ENCODE measurements at places on chromosomes 5 and 9.

DNA sequence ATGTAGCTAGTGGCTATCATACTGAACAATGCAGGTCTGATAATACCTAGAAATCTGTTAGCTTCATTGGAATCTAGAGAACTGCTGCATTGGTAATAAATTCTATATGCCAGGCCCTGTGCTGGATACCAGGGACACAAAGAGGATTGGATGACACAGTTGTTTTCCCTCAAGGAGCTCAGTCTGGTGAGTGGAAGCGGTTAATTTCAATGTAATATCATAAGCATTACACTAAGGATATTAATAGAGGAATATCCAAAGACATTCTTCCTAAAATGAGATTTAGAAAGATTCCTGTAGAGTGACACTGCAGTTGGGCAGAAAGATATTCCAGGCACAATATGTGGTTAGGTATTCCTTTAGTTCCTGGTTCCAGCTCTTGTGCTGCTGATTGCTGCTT, 5.9 kb downstream of the CMYA5 start:
- DNase-seq, result no peak

DNA sequence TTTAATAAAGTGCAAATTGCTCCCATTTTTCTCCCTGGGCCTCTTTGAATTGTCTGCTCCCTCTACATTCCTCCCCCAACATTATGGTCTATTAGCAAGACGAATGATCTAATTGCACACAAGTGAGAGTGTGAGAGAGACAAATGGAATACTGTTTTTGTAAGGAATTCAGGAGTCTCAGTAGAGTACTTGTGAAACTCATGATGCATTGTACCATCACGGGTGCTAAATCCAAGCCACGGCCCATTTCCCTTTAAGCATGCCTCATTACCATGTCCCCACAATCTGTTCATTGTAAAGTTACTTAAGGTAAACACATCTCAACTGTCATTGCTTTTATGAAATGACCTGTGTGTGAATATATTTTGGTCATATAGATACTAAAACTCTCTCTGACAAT, 62.8 kb downstream of the CD180 start:
- DNase-seq, result no peak

DNA sequence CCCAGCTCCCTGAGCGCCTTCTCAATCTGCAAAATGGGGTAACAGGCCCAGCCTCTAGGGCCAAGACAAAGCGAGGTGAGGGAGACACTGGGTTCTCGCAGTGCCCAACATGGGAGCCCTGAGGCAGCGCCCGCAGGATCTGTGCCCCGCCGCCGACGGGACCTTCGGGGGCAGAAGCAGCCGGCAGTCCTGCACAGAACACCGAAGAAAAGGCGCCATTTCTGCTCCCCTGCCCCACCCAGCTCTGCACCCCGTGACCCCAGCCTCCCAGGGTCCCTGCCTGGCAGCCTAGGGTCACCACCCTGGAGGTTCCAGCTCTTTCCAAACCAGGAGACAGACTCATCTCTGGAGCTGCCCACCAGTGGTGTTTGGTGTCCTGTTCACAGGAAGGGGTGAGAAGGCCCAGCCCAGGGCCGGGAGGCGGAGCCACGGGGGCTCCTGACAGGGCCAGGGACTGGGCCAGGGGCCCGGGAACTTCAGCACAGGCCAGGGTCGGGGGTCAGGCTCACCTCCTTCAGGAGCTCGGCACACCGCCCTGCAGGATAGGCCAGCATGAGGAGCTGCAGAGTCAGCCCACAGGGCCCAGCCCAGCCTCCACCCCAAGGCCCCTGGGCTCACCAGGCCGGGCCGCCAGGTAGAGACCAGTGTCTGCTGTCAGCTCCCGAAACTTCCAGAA, 3.3 kb downstream of the LCN8 start:
- DNase-seq, result no peak

DNA sequence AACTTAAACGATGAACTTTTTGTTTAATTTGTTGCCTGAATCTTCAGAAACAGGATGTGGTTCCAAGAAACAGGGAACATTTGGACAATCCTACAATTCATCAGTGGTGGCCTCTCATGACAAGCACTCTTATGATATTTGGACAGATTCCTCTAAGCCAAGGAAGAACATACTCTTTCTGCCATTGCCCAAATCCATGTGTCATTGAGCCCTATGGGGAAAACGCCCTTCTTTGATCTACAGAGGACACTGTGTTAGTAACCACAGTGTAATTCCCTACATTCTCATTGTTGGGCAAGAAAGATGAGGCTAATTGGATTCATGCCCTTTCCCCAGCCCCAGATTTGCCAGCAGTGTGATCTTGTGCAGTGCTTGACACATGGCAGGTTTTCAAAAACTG, 167.7 kb upstream of the PTCH1 start:
- no peak for DNase-seq

GRCh38 chr5:118486647-118487225, 501.6 kb downstream of the DTWD2 start:
- DNase-seq, result no peak

GRCh38 chr9:94971378-94972131, 245.1 kb downstream of the AOPEP start:
- no peak for DNase-seq

- DNase-seq, result no peak
Measured at GRCh38 chr9:1505489-1505888, 455.3 kb downstream of the DMRT2 start.

- no peak for DNase-seq
Measured at GRCh38 chr5:122182491-122182921, 53.2 kb downstream of the ZNF474 start.

GRCh38 chr5:128984480-128984879, 19.2 kb downstream of the SLC27A6 start:
- no peak for DNase-seq

DNA sequence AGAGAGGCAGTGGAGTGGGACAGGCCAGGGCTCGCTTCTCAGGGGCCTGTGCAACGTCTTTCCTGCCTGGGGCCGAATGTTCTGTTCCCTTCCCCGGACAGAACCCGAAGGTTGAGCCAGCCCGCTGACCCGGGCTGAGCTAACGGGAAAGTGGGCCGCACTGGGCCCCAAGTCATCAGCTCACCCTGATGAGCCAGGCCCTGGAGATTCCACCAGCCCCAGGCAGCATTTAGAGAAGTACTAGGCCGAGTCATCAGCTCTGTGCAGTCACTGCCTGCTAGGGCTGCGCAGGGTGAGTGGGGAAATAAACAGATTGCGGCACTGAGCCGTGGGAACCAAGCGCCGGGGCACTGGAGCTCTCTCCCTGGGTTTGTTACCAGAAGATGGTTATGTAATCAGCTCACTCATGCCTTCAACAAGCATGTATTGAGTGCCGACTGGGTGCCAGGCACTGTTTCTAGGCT, 29.1 kb upstream of the DUSP1 start:
- no peak for DNase-seq

DNA sequence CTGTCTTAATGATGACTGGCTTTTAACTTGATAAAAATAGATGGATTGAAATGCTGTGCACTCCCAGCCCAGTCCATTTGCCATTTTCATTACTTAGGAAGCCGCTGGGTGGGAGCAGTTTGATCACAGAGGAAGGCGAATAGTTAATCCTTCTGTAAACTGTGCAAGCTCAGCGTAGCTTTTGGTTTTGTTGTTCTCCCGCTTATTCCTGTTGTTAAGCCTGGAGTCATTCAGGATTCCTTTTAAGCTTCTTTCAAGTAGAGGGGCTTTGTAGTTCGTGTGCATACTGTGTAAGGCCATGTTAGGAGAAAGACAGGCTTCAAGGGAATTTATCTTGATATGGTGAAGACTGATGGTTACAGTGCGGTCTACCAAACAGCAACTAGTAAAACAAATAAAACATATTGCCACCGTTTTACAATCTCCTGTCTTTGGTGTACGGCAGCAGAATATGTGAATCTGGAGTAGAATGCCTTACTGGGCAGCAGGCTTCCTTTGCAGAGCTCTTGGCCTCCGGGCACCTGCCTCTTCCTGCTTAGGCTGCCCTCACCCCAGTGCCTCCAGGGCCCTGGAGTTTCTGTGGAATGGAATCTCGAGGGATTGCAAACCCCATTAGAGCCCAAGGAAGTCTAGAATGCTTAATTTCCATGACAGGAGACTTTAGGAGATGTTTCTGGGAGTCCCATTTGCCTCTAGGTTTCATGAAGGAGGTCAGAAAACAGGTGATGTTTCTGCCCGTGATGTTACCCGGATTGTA, 141.4 kb downstream of the TRIO start:
- DNase-seq, result no peak

DNA sequence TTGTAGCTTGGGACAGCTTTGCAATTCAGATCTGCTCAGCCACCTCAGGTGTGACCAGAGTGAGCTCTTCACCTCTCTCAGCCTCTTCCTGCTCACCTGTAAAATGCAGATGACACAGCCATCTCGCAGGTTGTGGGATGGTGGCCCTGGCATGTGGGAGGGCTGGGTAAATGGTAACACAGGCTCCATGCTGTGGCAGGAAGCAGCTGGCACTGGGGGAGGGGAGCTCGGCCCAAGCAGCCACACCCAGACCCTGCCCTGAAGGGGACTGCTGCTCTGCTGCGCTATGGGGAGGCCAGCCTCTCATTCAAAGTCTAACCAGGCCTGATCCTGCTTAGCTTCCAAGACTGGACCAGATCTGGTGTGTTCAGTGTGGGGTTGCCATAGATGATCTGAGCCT, 24.1 kb downstream of the PHF2 start:
- no peak for DNase-seq

DNA sequence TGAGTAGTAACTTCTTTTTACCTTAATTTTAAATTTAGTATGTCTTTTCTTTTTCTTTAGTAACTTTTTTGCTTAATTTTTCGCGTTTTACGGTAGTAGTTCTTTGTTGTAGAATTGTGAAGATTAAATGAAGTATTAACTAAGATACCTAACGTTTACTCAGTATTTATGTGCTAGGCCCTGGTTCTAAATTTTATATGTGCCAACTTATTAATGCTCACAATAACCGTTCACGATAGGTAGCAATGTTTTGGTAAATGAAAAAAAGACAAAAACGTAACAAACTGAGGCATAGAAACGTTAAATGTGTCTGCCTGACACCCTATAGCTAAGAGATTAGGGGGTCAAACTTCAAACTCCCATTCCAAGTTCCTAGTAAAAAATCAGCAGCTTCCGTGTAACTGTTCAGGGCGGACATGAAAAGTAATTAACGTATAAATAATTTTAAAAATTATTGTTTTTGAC, 1.2 kb downstream of the MRPS30 start:
- no peak for DNase-seq

- no peak for DNase-seq
Measured at GRCh38 chr5:150639377-150639692, 1.1 kb upstream of the SYNPO start.

- no peak for DNase-seq
Measured at GRCh38 chr5:130286971-130287370, 382.7 kb downstream of the CHSY3 start.

DNA sequence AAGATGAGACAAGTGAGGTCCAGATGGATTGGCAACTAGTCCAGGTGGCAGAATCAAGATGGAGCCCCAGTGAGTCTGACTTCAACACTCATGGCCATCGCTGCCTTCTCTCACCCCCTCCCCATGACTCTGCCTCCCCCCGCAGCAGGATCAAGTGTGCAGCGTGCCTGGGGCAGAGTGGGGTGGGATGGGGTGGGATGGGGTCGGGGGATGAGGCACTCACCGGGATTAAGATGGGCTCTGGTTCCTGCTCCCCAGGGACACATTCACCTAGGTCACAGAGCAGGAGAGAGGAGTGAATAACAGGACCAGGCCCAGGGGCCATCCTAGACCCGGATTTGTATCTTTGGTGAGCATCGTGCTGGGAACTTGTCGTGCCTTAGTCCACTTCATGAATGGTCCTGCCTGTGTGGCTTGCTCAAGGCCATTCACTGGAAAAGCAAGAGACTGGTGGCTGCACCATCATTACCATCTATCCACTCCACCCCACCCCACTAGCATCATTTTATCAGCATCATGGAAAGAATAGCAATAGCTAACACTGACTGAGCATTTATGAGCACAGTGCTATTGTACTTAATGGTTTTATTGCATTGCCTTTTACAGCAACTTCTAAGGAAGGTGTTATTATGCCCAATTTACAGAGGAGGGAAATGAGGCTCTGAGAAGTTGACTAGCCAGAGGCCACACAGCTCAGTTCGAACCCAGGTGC, 8.5 kb downstream of the AMBP start:
- DNase-seq, result no peak

- no peak for DNase-seq
Measured at GRCh38 chr5:166716856-166717492, 1574.5 kb upstream of the WWC1 start.

DNA sequence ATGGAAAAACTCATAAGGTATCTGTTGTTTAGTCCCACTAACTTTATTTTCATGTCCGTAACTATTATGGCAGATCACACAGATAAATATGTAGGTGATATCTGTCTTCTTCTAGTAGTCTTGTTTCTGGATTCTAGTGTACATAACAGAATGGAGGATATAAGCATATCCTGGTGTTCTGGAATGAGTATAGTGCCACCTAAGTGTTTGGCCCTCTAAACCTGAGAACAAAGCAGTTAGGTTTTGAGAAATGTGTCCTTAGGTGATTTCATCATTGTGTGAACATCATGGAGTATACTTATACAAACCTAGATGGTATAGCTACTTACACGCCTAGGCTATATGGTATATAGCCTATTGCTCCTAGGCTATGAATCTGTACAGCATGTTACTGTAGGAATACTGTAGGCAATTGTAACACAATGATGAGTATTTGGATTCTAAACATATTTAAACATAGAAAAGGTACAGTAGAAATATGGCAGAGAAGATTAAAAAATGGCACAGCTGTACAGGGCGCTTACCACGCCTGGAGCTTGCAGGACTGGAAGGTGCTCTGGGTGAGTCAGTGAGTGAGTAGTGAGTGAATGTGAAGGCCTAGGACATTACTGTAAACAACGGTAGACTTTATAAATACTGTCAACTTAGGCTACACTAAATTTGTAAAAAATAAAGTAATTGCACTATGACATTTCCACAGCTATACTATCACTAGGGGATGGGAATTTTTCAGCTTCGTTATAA, 150.3 kb upstream of the SLC24A2 start:
- DNase-seq, result no peak

DNA sequence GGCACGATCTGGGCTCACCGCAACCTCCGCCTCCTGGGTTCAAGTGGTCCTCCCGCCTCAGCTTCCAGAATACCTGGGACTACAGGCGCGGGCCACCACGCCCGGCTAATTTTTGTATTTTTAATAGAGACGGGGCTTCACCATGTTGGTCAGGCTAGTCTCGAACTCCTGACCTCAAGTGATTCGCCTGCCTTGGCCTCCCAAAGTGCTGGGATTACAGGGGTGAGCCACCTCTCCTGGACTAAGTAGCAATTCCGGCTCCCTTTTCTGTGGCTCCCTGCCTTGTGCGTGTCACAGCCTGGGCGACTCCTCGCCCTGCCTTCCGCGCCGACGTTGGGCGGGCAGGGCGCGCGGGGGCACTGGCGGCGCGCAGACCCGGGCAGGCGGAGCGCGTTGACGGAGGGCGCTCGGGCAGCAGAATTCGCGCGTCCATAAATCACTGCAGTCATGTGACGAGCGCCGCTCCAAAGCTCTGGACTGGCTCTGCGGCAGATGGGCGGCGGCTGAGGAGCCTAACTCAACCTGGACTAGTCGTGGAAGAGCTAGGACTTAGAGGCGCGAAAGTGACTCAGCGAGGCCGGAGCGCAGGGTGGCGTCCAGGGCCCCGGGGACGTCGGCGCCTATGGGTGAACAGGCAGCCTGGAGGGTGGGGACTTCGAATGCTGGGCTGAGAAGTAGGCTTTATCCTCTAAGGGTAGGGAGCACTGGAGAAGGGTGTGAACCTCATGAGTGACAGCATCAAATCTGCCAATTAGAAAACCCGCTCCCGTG, 1.4 kb upstream of the CIZ1 start:
- no peak for DNase-seq

GRCh38 chr9:122346478-122347347, 24.1 kb upstream of the PTGS1 start:
- no peak for DNase-seq
